ENCODE measurements at places on chromosomes 6 and 20. TPM values are rescaled to one million over a fixed set of nuclear protein-coding genes. Genes with fewer than 3 reads are reported as not detected.

DNA sequence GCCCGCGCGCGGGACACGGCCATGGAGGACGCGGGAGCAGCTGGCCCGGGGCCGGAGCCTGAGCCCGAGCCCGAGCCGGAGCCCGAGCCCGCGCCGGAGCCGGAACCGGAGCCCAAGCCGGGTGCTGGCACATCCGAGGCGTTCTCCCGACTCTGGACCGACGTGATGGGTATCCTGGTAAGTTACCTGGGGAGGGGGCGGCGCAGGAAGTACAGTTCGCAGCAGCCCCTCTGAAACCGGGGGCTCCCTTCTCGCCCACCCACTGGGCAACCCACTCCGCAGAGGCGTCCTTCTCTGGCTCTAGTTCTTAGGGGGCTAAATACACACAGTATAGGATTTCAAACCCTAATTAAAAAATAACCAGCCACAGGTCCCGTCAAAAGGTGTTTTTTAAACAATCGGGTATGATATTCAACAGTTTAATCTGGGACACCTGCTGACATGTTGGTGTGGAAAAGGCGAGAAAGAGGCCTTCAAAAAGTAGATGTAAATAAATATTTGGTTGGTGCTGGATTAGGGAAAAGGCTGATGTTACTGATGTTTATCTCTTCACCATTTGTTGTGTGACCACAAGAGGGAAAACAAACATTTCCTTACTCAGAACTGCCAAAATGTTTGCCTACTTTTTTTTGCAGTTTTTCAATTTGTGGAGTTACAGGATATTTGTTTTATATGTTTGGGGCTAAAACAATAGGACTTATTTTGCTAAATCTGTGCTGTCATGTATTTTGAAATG, 577 bp downstream of the SASH1 start:
- H3K36me3 ChIP-seq, result peaks cover 2% of the 10 kb centered on the region
- H3K27me3 ChIP-seq, result peaks cover 50% of the 10 kb centered on the region
- peak overlapping the region; percentile 15 for H3K4me3 ChIP-seq
- peaks cover 7% of the 10 kb centered on the region for H3K4me1 ChIP-seq
- no peak for DNase-seq
- no peak overlapping the region for H3K27ac ChIP-seq

DNA sequence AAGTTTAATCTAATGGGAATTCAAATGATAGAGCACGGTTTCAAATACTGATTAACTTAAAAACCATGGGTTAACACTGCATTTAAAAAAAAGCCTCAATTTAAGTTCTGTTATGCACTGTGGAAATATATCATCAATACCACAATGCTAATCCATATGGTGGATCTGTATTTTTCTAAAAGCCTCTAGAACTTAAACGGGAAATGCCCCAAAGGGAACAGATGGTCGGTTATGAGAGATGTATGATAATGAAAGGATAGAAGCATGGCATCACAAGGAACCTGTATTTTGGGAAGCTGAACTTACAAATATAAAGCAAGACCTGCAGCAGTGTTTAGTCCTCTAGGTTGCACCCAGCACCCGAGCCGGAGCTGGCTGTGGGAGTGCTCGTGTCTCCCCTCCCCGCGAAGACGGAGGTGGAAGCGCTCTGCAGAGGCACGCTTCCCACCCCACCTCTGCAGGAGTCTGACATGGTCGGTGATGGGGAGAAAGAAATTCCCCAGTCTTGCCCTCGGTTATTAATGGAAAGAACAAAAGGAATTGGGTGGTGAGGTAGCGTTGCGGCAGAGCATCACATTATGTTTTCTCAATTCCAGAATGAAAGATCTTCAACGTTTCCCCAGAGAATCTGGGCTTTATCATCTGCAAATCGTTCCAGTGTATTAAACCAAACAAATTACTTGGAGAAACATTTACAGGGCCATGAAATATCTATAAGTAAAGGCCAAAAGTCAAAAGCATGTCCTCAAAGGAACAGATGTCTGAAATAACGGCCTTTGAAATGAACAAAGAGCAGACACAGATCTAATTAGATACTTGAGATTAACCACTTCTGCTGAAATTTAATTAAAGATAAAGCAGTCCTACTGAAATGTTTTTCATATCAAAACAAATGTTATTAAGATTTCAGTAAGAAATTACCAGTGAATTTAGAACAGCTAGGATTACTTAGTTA, 103.1 kb upstream of the POPDC3 start:
- no peaks in the 10 kb centered on the region for H3K27me3 ChIP-seq
- no peak overlapping the region for H3K4me3 ChIP-seq
- H3K36me3 ChIP-seq, result peaks cover 6% of the 10 kb centered on the region
- H3K4me1 ChIP-seq, result no peaks in the 10 kb centered on the region
- no peak overlapping the region for H3K27ac ChIP-seq

DNA sequence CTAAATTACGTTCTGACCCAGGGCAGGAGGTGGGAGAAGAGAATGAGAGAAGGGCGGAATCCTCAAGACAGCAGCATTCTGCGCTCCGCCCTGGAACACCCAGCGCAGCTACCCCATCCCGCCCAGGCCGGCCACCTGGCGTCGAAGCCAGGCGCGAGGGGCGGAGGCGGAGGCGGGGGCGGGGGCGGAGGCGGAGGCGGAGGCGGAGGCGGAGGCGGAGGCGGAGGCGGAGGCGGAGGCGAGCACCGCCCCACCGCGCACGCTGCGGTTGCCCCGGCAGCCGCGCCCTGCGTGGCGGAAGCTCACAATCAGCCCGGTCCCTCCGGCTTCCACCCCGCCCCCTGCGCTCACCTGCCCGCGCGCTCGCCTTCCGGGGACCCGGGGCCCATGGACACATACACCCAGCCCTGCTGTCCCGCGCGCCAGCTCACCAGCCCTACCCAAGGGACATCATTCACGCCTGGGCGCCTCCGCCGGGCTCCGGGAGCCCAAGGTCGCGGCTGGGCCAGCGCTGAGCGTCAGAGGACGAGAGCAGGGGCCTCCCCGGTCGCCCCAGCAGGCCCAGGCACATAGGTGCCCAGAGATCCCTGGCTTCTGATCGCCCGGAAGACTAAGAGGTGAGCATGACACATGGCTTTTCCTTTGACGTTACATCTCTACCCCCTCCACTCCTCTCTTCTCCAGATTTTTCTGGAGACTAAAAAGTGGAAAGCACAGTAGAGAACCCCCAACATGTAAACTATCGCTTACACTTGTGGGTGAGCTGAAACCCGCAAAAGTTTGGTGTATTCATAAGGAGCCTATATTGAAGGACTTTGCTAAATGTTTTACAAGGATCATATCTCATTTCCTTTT, at the start of gene ANKEF1:
ANKEF1 (plus strand) TSS at position 271 of the 855 bp plus-strand sequence. CDS start 3,315 bp downstream, outside the sequence.
- H3K4me1 ChIP-seq, result peaks cover 4% of the 10 kb centered on the region
- no peaks in the 10 kb centered on the region for H3K27me3 ChIP-seq
- H3K4me3 ChIP-seq, result peak within 1 kb of the TSS; percentile 81
- peak; percentile 66 for DNase-seq

DNA sequence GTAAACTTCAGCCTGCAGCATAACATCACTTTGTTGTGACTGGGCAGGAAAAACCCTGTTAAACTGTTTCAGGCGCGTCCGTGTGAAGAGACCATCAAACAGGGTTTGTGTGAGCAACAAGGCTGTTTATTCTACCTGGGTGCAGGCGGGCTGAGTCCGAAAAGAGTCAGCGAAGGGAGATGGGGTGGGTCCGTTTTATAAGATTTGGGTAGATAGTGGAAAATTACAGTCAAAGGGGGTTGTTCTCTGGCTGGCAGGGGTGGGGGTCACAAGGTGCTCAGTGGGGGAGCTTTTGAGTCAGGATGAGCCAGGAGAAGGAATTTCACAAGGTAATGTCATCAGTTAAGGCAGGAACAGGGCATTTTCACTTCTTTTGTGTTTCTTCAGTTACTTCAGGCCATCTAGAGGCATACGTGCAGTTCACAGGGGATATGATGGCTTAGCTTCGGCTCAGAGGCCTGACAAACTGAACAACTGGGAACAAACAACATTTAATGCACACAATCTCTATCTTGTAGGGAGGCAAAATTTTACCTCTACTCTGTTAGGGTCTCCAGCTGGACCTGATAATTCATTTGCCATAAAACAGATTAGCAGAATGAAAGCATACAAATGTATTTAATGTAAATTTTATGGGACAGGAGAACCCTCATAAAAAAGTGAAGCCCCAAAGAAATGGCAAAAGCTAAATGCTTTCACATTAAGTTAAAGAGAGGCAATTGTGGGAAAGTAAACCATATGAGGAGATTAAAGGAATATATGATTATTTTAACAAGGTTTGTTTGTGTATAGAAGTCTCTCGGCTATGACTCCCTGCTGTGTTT, 58.3 kb upstream of the HFE start:
- H3K4me3 ChIP-seq, result peak overlapping the region; percentile 99
- H3K4me1 ChIP-seq, result peaks cover 88% of the 10 kb centered on the region
- H3K36me3 ChIP-seq, result no peaks in the 10 kb centered on the region

DNA sequence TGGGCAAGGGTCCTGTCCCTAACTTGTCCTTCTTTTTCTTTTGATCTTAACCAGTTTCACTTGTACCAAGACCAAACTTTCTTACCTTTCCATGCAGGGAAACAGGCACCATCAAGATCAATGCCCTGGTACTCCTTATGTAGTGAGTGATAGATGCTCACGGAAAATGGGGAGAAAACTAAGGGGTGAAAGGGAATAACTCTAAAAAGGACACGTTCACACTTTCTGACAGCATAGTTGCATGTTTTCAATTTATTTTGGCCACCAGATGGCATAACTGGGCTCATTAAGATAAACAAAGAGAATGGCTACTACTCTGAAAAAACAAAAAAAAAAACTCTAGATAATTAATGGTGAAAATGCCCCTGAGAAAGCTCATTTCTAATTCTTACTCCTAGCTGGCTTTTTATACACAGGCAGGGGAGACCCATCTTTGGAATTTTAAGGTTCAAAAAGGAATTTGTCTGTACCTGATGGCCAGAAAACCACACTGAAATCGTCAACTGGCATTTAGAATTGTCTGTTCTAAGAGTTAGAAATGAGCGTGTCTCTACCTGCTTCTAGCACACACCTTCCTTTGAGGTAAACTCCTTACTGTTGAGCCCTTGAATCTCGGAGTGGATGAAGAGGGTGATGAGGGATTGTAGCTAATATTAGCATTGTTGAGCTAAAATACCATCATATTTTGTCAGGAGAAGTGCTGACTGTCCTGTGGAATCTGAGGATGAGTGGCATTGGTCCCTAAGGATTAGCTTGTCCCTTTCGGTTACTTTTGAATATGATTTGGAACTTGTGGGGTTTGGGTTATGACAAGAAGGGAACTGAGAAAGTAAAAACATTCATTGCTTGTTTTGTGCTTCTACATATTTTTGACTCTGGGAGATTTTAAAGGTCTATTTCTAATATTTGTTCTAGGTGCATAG, 62.2 kb upstream of the DDR1 start:
- no peak for DNase-seq
- H3K4me1 ChIP-seq, result peaks cover 80% of the 10 kb centered on the region
- H3K27me3 ChIP-seq, result no peaks in the 10 kb centered on the region
- peak overlapping the region; percentile 72 for H3K27ac ChIP-seq
- peak overlapping the region; percentile 54 for H3K4me3 ChIP-seq

- no peak overlapping the region for H3K4me3 ChIP-seq
- DNase-seq, result no peak
- no peaks in the 10 kb centered on the region for H3K36me3 ChIP-seq
These were observed 579.5 kb upstream of the HTR1E start for GRCh38 chr6:86357877-86358276.

- no peak overlapping the region for H3K4me3 ChIP-seq
- no peak for DNase-seq
- no peaks in the 10 kb centered on the region for H3K36me3 ChIP-seq
- no peaks in the 10 kb centered on the region for H3K27me3 ChIP-seq
- H3K27ac ChIP-seq, result peak overlapping the region; percentile 72
These were observed 181.9 kb downstream of the GMDS start for GRCh38 chr6:2063547-2063946.

DNA sequence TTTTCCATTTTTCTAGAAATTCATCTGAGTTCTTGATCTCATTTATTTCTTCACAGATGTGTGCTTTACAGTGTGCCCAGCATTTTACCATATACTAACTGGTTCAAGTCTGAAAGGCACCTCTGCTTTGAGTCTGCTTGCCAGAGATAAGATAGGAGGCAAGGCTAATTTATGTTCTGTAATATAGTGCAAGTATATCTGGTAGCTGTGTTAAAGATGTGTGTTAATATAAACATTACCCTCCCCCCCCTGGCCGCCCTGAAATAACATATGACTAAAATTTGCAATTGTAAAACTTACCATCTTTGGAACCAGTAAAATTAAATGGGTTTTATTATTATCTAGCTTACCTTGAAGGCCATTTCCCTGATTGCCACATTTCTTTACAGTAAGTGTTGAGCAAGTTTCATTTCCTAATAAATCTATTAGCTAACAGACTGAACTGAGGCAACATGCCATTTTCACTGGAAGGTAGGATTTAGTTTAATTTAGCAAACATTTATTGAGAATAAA, 2.7 kb downstream of the FBXO9 start:
- H3K36me3 ChIP-seq, result peaks cover 2% of the 10 kb centered on the region
- no peaks in the 10 kb centered on the region for H3K27me3 ChIP-seq
- no peak for DNase-seq
- H3K4me1 ChIP-seq, result peaks cover 58% of the 10 kb centered on the region
- no peak overlapping the region for H3K27ac ChIP-seq

DNA sequence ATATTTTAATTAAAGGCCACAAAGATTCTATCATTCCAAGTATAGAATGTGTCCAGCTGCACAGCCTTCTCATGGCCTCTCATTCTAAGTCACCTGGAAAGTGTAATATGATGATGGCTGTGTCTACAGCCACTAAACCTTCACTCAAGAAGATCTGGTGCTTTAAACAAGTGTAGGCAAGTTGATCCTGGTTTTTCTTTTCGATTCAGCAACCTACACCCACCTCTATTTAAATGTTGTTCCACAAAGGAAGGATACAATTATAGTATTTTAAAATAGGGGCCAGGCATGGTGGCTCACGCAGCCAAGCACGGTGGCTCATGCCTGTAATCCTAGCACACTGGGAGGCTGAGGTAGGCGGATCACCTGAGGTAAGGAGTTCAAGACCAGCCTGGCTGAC, 25.5 kb upstream of the DST start:
- no peaks in the 10 kb centered on the region for H3K36me3 ChIP-seq
- no peaks in the 10 kb centered on the region for H3K27me3 ChIP-seq
- no peaks in the 10 kb centered on the region for H3K4me1 ChIP-seq

DNA sequence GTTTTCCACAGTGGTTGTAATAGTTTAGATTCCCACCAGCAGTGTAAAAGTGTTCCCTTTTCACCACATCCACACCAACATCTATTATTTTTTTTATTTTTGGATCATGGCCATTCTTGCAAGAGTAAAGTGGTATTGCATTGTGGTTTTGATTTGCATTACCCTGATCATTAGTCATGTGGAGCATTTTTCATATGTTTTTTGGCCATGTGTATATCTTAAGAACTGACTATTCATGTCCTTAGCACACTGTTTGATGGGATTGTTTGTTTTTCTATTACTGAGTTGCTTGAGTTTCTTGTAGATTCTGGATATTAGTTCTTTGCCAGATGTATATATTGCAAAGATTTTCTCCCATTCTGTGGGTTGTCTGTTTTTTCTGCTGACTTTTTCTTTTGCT, 820.1 kb downstream of the TENT5A start:
- H3K4me3 ChIP-seq, result no peak overlapping the region
- DNase-seq, result no peak
- no peaks in the 10 kb centered on the region for H3K4me1 ChIP-seq
- H3K27me3 ChIP-seq, result no peaks in the 10 kb centered on the region

GRCh38 chr20:11880680-11881079, 37.0 kb upstream of the BTBD3 start:
- no peak overlapping the region for H3K4me3 ChIP-seq
- no peak for DNase-seq
- H3K27ac ChIP-seq, result no peak overlapping the region
- peaks cover 3% of the 10 kb centered on the region for H3K36me3 ChIP-seq
- H3K27me3 ChIP-seq, result peaks cover 11% of the 10 kb centered on the region

The MAK gene
- 0.48 TPM for total RNA-seq

The DYNLT2 gene
- total RNA-seq, result 2.7 TPM

The LY6G6C gene
- total RNA-seq, result 0.67 TPM

The MEP1A gene
- total RNA-seq, result not detected

The C6orf62 gene
- 194 TPM for total RNA-seq

The METTL24 gene
- total RNA-seq, result not detected

The ULBP2 gene
- total RNA-seq, result 1.00 TPM

The NKAPL gene
- 0.14 TPM for total RNA-seq

The BMP6 gene
- total RNA-seq, result 0.65 TPM

Data from activated T-cell treated with anti-CD3 and anti-CD28 coated beads, Interleukin-2, amount 50 U/mL, for 72 hours (primary cell).